ENCODE measurements at places on chromosomes 4 and X.

DNA sequence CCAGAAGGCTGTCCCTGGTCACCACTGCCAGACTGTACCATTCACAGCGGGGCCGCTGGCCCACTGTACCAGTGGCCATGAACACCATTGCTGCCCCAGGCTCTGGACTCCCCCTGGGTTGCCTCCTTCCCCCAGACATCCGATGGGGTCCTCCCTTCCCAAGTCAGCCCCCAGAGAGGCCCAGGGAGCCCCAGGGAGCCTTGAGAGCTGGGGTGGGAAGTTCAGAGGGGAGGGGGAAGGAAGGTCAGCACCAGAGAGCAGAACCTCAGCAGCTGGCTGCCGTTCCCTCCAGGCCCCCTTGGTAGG lies 441 bp upstream of the ARHGAP4 start:
- no peak for DNase-seq

GRCh38 chr4:181798536-181798935 lies 444.7 kb upstream of the TENM3 start:
- DNase-seq, result no peak

DNA sequence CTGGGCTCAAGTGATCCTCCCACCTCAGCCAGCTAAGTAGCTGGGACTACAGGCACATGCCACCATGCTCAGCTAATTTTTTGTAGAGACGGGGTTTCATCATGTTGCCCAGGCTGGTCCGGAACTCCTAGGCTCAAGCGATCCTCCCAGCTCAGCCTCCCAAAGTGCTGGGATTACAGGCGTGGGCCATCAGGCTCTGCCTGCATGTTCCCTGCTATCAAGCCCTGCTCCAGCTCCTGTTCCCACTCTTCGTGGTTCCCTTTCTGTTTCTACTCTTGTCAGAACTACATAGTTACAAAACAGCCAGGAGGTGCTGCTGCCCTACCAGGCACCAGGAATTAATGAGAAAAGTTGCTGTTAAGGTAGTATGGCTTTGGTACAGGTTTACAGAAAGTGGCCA lies 8.7 kb downstream of the TIMP1 start:
- no peak for DNase-seq

- no peak for DNase-seq
Measured at GRCh38 chrX:15834827-15835595, 19.6 kb downstream of the AP1S2 start.

GRCh38 chr4:142929526-142929925 lies 83.4 kb upstream of the INPP4B start:
- DNase-seq, result no peak

- DNase-seq, result no peak
Measured at GRCh38 chr4:148435654-148436406, 6.4 kb downstream of the NR3C2 start.

- DNase-seq, result no peak
Measured at GRCh38 chr4:84738622-84739021, 155.7 kb downstream of the CDS1 start.

DNA sequence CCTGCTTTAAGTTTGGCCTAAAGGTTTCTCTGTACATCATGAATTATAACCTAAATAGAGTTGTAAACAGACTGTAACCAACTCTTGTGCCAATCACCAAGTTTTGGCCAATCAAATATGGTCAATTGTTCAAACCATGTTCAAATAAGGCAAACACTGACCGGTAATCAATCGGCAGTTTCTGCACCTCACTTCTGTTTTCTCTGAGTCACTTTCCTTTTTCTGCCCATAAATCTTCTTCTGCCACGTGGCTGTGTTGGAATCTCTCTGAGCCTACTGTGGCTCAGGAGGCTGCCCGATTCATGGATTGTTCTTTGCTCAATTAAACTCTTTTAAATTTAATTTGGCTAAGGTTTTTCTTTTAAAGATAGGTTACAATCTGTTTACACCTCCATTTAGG lies 16.5 kb upstream of the ENPP6 start:
- DNase-seq, result no peak

DNA sequence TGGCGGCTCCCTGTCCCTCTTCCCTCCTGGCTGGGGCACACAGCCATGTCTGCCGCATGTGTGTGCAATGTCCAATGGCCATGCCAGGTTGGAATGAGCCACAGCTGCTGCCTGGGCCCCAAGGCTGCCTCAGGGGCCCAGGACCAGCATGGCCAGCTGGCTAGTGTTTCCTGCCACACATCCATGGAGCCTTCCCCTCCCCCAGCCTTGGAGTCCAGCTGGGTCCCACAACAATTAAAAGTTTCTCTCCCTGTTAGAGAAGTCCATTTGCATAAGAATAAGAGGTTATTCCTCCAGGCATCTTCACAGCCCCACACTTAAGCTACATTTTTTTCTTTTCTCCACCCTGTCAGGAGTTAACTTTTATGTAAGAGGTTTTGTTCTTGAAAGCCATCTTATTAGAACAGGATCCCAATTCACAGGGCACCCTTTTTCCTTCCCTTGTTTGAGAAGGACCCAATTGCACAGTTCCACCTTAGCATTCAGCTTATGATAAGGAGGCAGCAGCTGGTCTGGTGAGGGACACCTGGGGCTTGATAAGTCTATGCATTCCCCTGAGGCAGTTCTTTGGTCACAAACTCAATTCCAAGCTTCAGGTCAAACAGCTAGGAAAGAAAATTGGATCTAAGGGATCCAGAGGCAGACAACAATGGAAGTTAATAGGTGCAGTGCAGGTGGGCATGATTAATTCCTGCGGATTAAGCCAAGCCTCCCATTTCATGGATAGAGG lies 963.3 kb upstream of the GRIA3 start:
- DNase-seq, result no peak

- DNase-seq, result no peak
Measured at GRCh38 chrX:118569676-118570075, 74.1 kb downstream of the DOCK11 start.

GRCh38 chr4:13371048-13371447 lies 113.1 kb downstream of the RAB28 start:
- DNase-seq, result no peak

GRCh38 chr4:65865489-65865888 lies 195.2 kb upstream of the EPHA5 start:
- DNase-seq, result no peak

- no peak for DNase-seq
Measured at GRCh38 chr4:158775091-158775651, 6.3 kb downstream of the FNIP2 start.

- no peak for DNase-seq
Measured at GRCh38 chrX:45344594-45344993, 143.9 kb upstream of the DIPK2B start.
